ENCODE measurements at places on chromosomes 3 and 15.
A peak's percentile ranks its signal among the peaks of the same experiment; 100 is the strongest.

DNA sequence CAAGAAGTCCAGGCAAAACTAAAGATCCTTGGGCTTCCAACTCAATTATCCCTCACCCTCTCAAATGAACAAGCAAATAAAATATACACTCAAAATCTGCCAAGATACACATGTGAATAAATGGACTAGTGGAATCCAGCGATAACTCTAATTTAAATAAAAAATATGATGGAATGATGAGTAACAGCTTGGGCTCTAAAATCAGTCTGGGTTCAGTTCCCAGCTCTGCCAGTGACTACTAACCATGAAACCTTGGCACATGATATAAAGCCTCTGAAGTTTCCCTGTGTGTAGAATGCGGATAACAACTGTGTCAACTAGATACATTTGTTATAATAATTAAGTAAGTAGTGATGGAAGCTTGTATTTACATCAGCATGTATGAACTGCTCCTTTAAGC is 81.3 kb downstream of the CADPS start:
- no peak for DNase-seq

GRCh38 chr15:40115670-40116093 is 7.0 kb upstream of the BMF start:
- DNase-seq: no peak

DNA sequence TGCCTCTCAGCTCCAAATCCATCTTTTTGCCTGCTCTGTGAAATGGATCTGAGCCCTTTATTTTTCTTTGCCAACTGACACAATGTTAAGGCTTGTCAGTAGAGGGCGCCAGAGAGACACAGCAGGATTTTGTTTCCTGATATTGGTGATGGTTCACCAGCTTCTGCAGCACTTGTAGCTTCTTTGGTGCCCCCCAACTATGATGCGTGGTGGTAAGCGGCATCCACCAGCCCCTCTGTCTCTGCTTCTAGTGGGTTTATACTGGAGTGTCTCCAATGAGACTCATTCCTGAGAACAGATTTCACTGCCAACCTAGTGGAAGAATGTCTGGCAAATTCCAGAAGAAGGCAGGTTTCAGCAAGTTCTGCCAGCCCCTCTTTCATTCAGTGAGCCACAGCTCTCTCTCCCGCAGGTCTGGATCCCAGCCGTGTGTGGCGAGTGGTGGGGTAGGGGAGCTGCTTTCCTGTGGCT is 471.9 kb upstream of the FRG2C start:
- peak; percentile 8 for DNase-seq

GRCh38 chr15:72196409-72197040 is 1.1 kb downstream of the GRAMD2A start:
- no peak for DNase-seq

DNA sequence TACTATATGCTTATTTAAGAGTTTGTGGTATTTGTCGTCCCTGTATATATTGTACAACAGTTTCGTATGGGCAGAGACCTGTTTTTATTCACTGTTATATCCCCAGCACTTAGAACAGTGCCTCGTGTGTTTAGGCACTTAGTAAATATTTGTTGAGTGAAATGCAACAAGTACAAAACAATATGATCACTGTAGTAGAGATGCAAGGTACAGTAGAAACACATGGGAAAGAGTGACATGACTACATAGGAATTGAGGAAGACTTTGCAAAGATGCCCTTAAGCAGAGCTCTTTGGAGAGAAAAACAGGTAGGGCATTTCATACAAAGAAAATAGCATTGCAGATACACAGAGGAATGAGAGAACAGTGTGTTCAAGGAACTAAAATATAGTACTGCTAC is 18.3 kb downstream of the RASA2 start:
- DNase-seq: no peak

DNA sequence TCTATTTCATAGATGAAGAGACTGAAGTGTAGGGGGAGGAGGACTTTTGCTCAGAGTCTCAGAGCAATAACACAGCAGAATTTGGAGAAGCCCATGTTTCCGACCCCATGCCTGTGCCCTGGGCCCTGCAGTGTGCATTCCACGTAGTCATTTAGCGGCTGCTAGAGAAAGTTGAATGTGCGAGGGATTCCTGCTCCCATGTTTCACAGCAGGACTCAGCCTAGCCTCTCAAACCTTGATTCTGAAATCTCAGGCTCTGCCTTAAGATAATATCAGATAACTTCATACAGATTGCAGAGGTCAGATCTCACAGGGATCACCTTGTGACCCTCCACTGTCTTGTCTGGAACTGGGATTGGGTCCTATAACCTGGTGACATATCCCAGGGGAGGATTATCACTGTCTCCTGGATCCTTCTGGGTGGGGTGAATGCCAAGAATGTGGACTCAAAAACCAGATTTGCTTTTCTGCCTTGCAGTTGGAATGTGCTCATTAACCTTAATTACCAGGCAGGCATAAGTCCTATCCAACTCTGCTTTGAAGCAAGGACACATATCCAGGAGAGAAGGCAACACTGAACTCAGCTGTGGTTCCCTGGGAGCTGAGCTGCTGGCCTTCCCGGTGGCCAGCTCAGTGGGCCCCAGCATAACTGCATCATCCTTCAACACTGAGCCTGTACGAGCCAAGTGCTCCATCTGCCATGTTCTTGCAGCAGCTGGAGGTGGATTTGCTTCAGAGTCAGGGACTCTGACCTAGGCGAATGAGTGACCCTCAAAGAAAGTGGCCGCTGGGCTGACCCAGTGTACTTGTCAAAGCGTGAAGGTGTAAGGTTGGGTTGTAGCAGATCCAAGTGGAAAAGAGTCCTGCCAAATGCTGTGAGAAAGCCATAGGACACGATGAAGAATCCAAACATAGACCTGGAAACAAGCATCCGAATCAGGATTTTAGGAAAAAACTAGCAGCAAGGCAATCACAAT is 43.0 kb downstream of the CTXND1 start:
- no peak for DNase-seq

DNA sequence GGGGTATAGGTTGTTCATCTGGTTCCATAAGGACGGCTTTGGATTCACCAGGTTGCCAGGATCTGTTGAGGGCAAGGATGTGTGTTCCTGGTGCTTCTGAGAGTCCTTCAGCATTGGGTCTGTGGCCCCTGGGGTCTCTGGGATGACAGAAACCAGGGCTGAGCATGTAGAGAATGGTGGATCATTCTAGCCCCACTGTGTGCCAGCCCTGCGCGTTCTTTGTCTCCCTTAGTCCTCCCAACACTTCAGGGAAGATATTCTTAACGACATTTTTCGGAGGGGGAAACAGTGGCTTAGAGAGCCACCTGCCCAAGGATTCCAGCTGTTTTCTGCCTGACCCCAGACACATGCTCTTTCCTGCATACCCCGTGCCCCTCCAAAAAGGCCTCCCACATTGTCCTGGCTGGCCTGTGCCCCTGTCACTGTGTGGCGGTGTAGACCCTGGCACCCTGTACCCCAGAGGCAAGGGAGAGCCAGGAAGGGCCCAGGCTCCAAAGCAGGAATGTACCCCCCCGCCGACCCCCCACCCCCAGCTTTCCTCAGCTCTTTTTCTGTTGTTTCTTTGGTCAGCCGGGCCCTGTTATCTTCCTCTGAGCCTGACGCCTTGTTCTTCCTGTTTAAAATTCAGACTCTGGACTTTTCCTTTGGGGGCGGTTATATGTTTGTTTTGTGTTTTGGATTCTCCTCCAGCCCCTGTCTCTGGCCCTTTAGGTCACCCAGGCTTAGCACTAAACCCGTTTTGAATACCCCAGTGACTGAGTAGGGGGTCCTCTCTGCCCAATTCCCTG is 57.8 kb upstream of the SMAD6 start:
- no peak for DNase-seq

DNA sequence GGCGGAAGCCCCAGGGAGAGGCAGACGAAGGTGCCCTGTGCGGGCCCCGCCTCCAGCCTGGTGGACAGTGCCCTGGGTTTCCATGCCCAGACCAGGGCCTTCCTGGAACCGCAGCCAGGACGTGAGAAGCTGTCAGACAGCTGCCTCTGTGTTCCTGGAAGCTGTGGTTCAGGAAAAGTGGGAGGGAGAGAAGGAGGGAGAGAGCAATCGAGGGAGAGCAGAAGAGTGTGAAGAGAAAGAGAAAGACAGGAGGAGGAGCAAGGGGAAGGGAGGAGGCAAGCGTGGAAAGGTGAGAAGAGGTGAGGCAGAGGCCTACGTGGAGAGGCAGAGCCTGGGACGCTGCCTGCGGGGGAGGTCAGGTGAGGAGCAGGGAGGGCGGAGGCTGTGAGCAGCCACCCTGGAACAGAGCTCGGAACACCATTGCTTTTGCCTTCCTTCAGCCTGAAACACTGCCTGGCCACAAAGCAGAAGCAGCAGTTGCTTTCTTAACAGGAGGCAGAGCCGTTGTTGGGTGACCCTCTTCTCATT is 18.6 kb downstream of the ZDHHC19 start:
- DNase-seq: no peak

- DNase-seq: no peak
Measured at GRCh38 chr3:96101006-96101560, 713.3 kb upstream of the EPHA6 start.

DNA sequence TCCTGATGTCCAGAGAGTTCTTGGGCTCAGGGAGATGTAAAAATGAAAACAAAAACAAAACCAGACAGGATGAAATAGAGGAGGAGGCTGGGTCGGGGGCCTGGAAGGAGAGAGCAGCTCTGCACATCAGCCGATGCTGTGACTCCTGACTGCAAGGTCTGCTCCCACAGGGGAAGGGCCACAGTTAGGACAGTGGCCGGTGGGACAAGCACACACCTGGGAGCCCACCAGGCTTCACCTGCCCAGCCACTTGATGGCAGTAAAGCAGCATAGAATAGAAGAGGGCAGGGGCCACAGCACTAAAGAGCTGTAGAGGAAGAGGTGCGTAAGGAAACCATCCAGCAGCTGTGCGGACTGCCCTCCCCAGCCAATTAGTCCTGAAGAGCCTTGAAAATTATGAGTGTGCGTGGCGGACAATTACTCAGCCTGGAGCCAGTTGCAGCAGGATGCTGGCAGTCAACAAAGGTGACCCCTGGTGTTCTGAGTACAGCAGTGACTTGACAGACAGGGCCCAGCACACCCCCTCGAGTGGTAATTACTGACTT is 29.8 kb downstream of the ALS2CL start:
- no peak for DNase-seq

GRCh38 chr15:92889390-92890107 is 10.6 kb upstream of the CHD2 start:
- DNase-seq: no peak

DNA sequence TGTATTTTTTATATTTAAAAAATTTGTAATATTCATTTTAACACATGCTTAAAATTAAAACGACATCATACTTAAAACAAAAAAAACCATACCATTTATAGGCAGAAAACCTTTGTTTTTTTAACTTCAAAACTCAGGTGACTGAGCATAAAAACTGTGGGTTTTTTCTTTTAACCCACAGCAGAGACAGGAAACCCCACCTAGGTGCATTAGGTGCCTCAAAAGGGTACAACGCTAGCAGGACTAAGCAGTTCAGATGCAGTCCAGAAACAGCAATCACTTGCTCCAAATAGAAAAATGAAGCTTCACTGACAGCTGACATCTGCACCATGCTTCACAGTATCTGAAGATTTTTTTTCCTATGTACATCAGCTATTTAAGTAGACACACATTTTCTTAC is 52.3 kb downstream of the GLB1 start:
- no peak for DNase-seq

- DNase-seq: no peak
Measured at GRCh38 chr3:193372783-193373182, 5.8 kb downstream of the ATP13A5 start.

- peak; percentile 54 for DNase-seq
Measured at GRCh38 chr3:138114988-138115971, at the start of gene DZIP1L. Gene DZIP1L, minus strand, starts transcription at chr3:138115608. Its CDS starts 11,637 bp downstream, at chr3:138103971.

DNA sequence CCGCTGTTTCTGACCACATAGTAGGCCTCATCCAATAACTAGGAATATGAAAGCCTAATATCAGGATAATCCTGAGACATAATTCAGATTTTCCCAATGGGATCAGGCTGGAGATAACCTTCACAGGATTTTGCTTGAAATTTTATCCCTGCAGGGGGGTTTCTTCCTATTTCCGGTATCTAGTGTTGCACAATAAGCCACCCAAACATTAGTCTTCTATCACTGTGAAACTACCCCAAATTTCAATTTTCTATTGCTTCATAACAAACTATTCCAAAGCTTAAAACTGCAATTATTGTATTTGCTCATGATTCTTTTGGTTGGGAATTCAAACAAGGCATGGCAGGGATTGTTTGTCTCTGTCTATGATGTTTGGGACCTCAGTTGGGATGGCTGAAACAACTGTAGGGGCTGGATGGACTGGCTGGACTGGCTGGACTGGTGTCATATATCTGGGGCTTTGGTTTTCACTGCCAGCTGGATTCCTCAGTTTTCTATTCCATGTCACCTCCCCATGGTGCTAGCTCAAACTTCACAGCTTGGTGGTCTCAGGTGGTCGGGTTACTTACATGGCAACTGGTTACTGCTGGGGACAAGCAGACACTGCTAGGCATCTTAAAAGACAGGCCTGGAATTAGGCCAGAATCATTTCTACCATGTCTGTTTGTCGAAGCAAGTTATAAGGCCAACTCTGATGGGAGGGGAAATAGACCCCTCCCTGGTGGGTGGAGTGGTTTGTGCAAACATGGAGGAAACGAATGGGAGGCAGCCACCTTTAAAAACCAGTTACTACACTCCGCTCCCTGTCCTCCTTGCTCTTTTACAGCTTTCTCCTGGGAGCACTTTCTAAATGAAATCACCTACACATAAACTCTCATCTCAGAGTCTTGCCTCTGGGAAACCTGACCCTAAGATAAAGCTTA is 88.2 kb upstream of the STT3B start:
- no peak for DNase-seq

- no peak for DNase-seq
Measured at GRCh38 chr3:127445581-127446343, 144.8 kb downstream of the TPRA1 start.

- no peak for DNase-seq
Measured at GRCh38 chr15:97177151-97177577, 783.3 kb upstream of the ARRDC4 start.

DNA sequence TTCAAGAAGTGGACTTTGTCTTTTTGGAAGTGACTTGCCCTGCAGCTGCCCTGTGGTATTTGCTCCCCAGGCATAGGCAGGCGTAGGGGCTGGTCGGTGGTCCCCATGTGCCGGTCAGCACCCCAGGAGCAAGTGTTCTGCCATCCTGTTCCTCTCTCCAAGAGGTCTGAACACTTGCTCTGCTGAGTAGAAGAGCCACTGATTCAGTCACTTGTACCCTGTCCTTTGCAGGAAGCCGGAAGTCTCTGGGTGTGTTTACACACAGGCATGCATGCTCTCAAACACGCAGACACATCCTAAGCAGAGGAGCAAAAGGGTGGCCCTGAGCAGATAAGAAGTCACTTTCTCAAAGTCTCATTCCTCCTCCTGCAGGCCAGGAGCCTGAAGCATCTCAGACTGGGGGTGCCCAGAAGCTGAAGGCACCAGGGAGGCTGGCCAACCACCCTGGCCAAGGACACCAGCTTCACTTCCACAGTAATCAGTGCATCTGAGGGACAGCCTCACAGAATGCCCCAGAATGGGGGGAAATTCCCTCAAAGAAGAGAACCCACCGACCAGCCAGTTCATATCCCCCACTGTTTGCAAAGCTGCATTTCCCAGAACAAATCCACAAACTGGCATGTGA is 88.7 kb upstream of the POMGNT2 start:
- DNase-seq: no peak

- no peak for DNase-seq
Measured at GRCh38 chr3:149395107-149396089, 17.9 kb upstream of the TM4SF1 start.
